ENCODE measurements at places on chromosomes 7 and 10.

DNA sequence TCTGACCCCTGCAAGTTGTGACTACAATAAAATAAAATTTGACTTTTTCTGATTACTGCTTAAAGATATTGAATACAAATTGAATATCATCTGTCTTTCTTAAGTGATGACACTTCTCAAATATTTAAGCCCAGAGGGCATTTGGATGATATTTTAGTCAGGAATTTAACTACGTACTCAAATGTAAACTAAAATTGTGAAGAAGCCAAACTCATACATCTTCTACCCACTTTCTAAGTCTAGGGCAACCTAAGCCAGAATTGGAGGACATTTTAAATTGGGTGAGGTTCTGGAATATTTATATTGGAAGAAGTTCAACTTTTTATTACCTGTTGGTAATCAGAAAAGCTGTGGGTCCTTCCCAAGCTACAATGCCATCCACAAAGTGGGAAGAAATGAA is 149.1 kb upstream of the WDR11 start:
- DNase-seq = no peak

DNA sequence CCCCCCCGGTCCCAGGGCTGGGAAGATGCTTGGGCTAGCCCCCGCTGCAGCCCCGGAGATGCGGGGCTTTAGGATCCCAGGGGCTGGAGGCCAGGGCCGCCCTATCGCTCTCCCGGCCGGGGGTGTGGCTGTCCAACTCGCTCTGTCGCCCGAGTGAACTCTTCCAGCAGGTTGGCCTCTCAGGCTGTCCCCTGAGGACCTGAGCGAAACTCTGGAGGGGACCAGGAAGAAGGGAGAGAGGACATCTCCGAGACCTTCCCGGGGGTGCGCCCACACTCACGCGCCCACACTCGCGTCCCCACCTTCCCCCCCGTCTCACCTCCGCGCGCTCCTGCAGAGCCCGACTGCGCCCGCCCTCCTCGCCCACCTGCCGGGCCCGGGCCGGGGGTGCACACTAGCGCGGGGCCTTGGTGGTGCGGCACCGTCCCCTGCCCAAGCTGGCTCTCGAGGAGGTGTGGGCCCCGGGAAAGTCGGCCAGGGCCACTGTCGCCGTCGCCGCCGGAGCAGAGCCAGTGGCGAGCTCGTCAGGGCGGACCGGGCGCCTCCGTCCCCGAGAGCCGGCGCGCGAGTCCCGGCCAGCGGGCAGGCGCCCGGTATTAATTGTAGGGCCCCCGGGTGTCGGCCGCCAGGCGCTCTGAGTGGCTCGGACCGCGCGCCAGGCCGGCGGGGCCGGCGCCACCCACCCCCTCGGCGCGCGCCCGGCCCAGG is 101.7 kb upstream of the SVIL start:
- DNase-seq = peak; percentile 24

GRCh38 chr7:44066111-44066460 is 719 bp upstream of the PGAM2 start:
- DNase-seq = no peak

DNA sequence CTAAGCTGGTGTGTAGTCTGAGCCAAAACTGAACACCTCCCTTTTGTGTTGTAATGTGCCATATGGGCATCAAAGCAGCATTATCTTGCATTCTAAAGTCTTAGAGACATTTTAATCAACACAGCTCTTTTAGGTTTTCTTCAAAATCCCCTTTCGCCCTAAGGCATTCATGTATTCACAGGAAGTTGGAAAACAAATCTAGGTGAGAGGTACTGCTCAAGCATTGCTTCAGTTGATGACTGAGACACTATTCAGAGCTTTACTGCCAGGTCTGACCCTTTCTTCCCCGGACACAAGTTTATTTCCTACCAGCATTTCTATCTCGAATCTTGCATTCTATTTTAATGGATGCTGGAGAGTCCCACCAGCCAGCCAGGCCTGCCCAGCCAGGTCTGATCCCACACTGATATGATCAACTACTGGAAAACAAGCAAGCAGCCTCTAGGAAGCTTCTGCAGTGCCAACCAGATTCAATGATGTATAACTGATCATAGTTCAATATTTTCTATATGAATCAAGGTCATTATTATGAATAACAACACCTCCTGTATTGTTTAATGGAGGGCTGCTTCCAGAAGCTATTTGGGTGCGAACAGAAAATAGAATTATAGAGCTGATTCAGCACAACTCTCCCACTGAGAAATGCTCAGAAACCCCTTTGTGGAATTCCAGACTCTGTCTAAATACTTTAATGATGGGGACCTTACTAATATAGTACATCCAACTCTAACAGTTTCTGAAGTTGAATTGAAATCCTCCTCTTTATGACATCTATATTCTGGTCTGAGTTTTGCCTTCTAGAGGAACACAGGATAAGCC is 4.0 kb upstream of the BRAF start:
- DNase-seq = no peak

DNA sequence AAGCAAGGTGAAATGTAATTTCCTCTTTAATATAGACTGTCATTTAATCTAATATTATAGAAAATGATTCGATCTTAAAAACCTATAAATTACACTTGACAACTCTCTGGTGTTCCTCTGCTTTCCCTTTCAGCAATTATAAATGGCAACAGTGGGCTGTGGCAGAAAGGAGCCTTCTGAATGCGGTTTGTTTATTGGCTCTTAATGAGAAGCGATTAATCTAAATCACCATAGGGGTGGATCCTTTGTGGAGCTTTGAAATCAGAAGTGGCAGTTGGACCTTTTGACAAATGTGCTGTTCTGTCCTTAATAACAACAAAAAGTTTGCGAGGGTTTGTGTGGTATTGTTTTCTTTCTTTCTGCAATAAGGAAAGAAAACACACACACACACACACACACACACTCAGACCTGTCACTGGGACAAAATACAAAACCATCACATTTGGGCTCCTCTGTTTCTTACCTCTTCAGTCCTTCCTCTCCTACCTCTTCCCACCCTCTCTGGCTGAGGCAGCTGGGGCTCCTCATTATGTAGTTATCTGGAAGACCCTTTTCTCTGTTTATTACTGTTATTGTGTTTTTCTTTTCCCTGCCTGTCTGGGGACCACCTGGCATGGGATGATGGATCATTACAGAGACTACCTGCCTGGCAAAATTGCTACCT is 316.2 kb downstream of the SORCS3 start:
- no peak for DNase-seq

DNA sequence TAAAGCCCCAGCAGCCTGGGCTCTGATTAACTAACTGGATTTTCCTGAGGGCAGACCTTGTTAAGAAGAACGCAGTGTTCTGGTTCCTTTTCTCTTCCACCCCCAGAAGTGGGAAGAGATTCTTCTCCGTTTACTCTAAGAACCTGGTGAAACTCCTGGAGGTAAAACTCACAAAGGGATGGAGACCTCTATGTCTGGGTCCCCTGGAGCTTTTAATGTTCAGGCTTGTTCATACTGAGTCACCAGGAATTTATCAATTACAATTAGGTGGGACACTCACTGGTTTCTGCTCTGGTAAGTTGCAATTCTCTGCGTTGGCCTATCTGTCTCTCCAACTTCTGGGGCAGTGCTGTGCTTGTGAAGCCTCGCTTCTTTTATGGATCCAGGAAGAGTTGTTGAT is 73.3 kb upstream of the CACNB2 start:
- DNase-seq = no peak

DNA sequence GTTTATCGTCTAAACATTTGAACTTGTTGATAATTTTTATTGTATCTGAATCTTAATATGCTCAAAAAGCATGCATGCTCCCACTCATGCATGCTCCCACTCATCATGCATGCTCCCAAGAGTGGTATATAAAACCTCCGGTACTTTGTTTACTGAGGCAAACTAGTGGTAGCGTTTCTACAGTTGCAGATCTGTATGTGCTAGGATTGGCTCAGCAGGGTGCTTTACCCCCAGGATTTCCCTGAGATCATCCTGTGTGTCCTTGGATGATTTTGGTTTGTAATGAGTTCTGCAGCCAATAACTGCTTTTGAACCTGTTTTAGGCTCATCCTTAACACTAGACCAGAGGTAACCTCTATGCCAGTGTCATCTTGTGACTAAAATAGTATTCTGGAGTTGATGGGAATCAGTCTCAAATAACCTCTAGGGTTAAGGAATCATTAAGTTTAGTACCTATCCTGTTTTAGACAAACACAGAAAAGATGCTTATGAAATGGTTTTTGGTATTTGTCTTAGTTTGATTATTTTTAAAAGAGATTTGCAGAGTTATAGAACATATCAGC is 40.4 kb downstream of the PHTF2 start:
- no peak for DNase-seq

DNA sequence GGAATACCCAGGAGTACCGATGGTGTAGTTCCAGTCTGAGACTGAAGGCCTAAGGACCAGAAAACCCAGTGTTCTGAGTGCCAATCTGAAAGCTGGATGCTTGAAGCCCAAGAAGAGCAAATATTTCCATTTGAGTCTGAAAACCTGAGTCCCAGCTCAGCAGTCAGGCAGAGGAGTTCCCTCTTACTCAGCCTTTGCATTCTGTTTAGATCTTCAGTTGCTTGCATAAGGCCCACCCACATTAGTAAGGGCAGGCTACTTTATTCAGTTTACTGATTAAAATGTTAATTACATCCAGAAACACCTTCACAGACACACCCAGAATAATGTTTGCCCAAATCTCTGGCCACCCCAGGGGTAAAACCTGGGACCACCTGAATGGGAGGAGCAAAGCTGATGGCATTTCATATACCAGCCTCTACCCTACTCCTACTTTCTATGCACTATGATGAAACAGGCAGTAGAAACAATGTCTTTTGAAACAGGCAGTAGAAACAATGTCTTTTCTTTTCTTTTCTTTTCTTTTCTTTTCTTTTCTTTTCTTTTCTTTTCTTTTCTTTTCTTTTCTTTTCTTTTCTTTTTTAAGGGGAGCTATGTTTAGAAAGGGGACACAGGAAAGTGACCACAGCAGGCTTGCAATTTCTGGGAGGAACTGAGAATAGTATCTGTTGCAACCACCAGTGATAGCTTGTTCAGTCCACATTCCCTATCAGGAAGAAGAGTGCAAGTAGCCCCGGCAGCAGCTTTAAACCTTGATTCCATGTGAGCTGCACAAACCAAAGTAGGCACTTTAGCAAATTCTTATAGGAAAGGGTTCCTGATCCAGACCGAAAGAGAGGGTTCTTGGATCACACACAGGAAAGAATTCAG is 30.6 kb downstream of the FAM237B start:
- no peak for DNase-seq

Measured in stimulated activated CD4-positive, alpha-beta T cell treated with anti-CD3 and anti-CD28 coated beads, Interleukin-1b, Interleukin-23, amount 100 ng/mL, for 4 hours (primary cell).